ENCODE measurements at places on chromosomes 3 and 15.

GRCh38 chr15:65777843-65778242 is 14.2 kb downstream of the DENND4A start:
- DNase-seq, result no peak

DNA sequence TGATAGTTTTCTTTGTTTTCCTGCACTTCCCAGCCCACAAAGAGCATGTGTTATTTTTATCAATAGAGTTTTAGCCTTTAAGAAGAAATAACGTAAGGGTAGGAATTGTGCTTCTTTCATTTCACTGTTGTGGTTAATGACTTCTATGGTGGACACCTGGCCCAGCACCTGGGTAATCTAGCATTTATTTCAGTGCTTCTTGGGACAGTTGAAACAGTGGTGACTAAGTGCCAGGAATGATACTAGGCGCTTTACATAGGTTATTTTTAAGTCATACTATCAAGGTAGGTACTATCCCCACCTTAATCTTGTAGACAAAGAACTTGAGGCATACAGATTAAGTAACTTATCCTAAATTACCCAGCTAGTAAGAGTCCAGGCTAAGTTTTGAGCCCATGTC is 243.8 kb downstream of the SOX2 start:
- DNase-seq, result no peak

GRCh38 chr3:50128001-50128400 is 27.1 kb upstream of the SEMA3F start:
- no peak for DNase-seq

DNA sequence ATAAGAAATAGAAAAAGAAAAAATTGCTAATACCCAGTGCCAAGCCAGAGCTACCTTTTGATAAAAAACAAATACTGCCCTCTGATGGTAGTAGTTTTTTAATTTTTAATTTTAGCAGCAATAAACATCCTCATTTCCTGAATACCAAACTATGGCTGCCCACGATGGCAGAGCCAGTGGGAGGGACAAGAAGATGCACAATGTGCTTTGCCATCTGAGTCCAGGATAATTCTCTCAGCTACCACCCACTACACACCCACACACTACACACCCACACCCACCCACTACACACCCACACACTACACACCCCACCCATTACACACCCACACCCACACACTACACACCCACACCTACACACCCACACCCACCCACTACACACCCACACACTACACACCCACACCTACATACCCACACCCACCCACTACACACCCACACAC is 17.8 kb downstream of the CEP19 start:
- no peak for DNase-seq

DNA sequence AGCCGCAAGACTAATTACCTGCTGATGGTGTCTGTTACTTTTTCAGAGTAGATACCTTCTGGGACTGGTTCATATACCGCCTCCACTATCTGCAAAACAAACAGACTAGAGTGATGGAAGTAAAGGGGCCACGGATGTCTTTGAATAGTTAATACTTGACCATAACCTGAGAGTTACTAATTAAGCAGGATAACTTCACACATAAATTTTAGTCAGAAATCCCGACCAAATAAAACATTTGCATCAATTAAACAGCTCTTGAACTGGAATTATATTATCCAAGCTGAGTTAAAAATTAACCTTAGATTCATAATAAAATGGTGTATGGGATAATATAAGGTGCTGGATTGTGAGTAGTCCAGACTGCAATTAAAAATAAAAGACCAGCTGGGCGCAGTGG is 167.7 kb downstream of the NEK10 start:
- DNase-seq, result no peak

GRCh38 chr3:25107918-25108617 is 320.0 kb upstream of the RARB start:
- DNase-seq, result no peak

GRCh38 chr3:60268123-60268522 is 983.1 kb downstream of the FHIT start:
- no peak for DNase-seq

Data from anterior cingulate cortex (tissue), 58 donors.